Kidney capillary endothelial cell (primary cell): ENCODE measurements at places on chromosomes 1 and 21.

GRCh38 chr21:15732290-15732995 is 2.7 kb downstream of the USP25 start:
- DNase-seq, result peak; percentile 74

- DNase-seq, result no peak
Measured at GRCh38 chr1:154141240-154141639, 13.6 kb downstream of the NUP210L start.

DNA sequence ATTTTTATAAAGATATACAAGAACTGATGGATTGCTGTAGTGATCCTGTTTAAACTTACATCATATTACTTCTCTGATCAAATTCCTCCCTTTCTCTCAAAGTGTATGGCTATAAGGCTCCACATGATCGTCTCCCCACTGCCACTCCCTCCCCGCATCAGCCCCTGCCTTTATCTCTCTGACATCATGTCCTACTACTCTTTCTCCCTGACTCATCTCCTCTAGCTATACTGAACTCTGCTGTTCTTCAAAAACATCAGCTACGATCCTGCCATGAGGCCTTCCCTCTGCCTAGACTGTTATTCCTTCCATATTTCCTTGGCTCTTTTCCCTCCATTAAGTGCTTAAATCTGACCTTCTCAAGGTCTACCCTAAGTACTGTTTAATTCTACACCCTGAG is 22.8 kb downstream of the HFM1 start:
- DNase-seq, result no peak

DNA sequence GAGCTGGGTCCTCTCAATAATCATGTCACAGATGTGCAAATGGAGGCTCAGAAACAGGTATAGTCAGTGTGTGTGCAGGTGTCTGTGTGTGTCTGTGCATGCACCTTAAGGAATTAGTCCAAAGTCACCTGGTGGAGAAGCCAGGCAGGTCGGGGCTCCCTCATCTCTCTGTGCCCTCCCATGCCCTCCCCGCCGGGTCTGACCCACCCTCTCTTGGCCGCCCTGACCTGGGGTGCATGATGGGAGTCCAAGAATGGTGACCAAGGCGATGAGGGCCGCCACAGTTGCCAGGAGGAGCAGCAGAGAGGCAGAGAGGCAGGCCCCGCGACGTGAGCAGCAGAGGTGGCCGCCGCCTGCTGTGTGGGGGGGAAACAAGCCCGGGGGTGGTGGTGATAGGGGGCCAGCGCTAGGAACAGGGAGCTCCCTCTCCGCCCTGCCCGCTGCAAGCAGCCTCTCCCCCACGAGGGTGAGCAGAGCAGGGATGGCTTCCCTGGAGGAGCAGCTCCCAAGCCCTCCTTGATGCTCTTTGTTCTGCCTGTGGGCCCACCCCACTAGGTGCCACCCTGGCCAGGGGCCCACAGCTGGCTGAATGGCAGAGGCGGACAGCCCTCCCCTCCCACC is 3.9 kb downstream of the LDLRAD1 start:
- DNase-seq, result no peak

DNA sequence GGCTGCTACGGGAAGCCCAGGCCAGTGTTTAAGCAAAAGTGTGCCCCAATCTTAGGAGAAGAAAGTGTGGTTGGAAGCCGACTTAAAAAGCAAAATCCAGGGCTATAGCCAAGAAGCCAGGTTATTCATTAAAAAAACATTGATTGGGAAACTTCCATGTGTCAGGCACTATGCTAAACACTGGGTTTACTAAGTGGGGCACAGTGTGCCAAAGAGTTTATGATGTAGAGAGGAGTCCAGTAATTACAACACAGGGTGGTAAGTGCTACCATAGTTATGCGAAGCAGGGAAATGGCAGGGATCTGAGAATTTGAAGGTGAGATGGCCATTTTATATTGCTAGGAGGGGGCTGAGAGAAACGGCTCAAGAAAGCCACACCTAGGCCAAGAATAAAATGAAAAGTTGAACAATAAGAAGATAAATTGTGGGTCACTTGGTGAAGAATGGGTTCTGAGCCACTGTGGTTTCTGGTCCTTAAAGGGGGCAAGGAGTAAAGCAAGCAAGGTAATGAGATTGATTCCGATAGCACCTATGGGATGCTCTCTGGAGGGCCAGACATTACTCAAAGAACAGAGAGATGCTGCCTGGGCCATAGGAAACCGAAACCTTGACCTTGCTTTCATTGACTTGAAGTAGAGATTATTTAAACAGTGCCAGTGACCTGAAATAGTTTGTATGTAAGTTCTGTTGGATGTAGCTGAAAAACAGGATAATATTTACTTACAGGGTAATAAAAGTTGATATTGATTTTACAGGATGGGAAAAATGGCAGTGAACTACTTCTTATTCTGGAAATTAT is 177.8 kb downstream of the GIPC2 start:
- no peak for DNase-seq

DNA sequence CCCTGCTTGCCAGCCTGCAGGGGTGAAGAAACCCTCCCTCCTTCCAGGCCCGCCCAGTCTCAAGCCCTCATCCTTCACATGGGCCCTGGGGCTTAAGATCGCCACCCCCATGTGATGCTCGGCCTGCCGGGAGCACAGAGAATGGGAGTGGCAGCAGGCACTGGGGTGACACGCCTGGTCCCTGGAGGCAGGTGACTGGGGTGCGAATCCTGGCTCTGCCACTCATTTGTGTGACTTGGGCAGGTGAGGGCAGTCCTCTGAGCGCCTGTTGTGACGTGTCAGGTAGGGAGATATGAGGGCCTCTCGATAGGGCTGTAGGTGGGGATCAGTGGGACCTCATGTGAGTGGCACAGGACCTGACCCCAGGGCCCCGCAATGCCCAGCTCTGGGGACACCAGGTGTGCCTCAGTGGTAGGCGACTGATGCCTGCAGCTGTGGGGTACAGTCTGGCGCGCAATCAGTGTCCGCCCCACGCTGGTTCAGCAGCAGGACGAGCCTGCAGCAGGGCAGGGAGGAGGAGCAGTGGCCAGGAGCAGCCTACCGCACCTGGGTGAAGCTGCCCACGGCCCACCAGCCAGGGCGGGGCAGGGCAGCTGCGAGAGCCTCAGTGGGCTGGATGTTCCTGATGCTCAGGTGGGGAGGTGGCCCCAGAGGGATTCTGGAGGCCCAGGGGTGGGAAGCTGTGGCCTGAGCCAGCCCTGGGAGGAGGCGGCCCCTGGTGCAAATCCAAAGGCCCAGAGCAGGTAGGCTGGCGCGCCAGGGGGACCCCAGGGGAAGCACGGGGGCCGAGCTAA is 6.2 kb downstream of the SH2D5 start:
- DNase-seq, result no peak

DNA sequence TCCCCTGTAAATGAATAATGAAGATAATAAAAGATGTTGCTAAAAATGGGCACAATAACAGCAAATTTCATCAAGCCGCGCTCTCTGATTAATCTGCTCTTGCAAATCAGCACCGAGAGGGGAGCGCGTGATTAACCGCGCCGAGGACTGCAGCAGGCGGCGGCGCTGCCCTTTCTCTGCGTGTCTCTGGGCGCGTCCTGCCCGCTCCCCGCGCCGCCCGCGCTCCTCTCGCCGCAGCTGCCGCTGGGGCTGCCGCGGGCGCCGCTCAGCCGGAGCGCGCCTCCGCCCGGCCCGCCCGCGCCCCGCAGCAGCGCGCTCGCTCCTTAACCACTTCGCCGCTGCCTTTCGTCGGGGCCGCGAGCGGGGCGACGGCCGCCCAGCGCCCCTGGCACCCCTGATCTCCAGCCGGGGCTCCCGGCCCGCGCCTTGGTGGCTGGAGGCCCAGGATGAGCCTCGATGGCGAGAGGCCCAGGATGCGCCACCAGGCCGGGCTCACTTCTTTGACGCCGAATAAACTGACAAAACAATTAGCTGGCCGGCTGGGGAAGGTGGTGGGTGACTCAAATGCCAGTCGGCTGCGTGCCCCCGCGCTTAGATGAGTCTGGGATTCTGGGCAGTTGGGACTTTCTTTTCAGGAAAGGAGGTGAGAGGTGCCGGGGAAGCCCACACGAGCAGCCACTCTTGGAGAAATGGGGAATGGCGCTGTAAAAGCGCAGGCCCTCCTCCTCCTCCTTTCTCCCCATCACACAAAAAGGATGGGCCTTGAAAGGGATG is 221.4 kb upstream of the PKN2 start:
- DNase-seq, result peak; percentile 30

GRCh38 chr1:14167884-14168283 is 430.6 kb upstream of the KAZN start:
- DNase-seq, result no peak

DNA sequence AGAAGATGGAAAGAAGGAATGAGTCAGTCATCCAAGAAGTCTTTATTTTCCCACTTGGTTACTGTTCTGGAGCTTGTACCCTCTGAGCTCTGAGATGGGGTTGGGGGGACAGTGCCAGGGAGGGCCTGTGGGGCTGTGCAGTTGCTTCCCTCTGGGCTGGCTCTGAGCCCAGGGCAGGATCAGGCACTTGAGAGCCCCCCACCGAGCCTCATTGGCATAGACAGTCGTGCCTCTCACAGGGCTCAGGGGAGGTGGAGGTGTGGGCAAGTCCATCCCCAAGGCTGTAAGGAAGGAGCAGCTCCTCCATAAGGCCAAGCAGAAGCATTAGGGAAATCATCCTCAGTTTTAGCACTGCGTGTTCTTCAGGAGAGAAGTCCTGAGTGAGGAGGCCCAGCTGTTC is 2.5 kb upstream of the ARL8A start:
- DNase-seq, result no peak

DNA sequence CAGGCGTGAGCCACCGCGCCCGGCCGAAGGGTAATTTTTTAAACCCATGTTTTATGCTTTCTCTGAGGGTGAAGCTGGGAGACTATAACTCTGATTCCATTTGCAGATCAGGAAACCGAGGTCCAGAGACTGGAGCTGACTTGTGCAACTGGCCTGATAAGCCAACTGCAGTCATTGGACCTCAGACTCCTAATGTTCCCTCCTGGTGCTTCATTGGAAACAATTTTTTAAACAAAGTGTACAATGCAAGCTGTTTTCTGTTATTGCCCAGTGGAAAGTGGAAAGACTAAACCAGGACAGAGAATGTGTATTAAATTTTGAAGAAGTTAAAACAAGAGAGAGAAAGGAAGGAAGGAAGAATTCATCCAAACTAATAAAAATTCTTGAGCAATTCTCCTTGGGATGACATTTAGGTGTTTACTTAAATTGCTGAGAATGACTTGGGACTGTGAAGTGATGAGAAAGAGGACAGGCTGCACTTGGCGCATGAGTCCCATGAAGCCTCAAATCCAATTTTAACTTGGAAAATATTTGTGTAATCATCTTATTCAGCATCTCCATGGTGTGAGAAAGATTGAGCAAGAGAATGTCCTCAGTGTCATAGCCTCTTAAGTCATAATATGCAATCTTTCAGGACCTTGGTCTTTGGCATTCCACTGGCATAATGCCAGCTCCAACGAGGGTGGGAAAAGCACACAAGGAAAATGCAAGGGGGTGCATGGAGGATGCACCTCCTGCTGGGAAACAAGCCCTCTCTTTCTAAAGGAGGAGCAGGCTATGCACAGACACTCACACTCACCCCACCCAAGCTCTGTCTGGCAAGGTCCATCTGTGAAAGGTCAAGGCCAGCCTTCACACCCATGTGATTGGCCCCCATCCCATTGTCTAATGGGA is 342.0 kb downstream of the SIPA1L2 start:
- DNase-seq, result no peak

GRCh38 chr1:175062339-175062738 is 5.3 kb upstream of the TNN start:
- no peak for DNase-seq

DNA sequence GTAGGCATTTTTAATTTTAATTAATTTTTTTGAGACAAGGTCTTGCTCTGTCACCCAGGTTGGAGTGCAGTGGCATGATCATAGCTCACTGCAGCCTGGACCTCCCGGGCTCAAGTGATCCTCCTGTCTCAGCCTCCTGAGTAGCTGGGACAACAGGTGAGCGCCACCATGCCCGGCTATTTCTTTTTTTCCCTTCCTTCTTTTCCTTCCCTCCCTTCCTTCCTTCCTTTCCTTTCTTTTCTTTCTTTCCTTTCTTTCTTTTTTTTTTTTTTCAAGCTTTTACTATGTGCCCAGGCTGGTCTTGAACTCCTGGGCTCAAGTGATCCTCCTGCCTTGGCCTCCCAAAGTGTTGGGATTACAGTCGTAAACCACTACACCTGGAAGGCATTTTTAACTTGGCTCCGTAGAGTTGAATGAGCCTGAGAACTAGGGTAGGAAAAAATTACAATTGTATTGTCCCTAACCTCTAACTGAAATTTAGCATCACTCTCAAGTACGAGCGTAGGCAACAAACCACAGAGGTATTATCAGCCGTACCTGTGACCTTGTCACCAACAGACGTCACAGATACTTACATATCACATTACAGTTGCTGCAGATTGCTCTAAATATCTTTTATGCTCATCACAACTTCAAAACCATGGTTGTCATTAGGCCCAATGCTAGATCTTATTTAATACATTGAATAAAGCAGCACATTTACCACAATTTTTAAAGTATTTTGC is 8.0 kb downstream of the RUNX3 start:
- DNase-seq, result no peak

- DNase-seq, result peak; percentile 58
Measured at GRCh38 chr21:16082038-16082816, 352.4 kb downstream of the USP25 start.

GRCh38 chr1:7298145-7298544 is 473.0 kb upstream of the VAMP3 start:
- no peak for DNase-seq

- no peak for DNase-seq
Measured at GRCh38 chr1:233361876-233362275, 34.4 kb downstream of the MAP3K21 start.

- DNase-seq, result no peak
Measured at GRCh38 chr1:17913326-17914115, 158.4 kb downstream of the ACTL8 start.

DNA sequence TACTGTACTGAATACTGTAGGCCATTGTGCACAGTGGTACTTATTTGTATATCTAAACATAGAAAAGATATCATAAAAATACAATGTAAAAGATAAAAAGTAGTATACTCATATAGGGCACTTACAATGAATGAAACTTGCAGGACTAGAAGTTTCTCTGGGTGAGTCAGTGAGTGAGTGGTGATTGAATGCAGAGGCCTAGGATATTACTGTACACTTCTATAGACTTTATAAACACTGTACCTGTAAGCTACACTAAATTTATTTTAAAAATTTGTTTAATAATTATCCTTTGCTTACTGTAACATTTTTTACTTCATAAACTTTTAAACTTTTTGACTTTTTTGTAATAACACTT is 82.5 kb downstream of the FGGY start:
- no peak for DNase-seq

- no peak for DNase-seq
Measured at GRCh38 chr1:41919131-41919530, 409 bp upstream of the HIVEP3 start.

DNA sequence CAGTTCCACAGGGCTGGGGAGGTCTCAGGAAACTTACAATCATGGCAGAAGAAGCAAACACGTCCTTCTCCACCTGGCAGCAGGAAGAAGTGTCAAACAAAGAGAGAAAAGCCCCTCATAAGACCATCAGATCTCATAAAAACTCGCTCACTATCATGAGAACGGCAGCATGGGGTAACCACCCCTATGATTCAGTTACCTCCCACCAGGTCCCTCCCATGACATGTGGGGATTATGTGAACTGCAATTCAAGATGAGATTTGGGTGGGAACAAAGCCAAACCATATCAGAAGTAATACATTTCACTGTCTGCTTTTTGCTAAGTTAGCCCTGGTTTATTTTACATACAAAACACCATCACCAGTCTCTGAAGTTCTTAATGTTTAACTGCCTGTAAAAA is 68.5 kb downstream of the RBM11 start:
- DNase-seq, result no peak
